ENCODE measurements at places on chromosomes 5 and 9.

- no peak for DNase-seq
Observed at GRCh38 chr5:67065696-67066095, 130.9 kb downstream of the CD180 start.

- no peak for DNase-seq
Observed at GRCh38 chr5:74073257-74073656, 447.3 kb downstream of the ARHGEF28 start.

GRCh38 chr9:137946993-137947392 is 69.4 kb downstream of the CACNA1B start:
- no peak for DNase-seq

GRCh38 chr5:120913396-120913795 is 449.3 kb downstream of the PRR16 start:
- no peak for DNase-seq

GRCh38 chr5:115601701-115602590 is at the start of gene TICAM2:
Gene TICAM2, minus strand, starts transcription at chr5:115602479. Its CDS starts 21,223 bp downstream, at chr5:115581256.
- DNase-seq, result no peak

GRCh38 chr5:147223948-147224791 is 10.7 kb upstream of the STK32A start:
- peak; percentile 5 for DNase-seq

DNA sequence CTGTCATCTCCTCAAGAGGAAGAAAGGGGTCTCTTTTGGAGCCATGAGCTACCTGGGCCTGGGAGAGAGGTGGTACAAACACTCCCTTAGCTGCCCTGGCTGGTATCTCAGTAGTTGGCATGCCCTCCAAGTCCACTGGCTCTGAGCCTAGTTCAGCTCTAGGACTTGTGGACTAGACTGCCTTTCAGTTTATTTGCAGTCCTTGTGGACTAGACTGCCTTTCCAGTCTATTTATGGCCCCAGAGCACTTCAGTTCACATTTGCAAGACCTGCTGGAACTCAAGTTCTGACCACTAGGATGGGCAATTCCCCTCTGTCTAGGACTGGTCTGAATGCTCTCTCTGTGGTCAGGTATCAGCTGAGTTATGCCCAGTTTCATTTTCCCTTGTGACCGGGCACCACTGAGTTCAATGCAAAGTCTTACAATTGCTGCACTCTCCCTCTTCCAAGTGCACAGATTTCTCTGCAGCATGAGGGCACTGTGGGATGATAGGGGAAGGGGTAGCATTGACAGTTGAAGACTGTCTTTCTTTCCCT is 1019.0 kb downstream of the TAF11L14 start:
- DNase-seq, result no peak

DNA sequence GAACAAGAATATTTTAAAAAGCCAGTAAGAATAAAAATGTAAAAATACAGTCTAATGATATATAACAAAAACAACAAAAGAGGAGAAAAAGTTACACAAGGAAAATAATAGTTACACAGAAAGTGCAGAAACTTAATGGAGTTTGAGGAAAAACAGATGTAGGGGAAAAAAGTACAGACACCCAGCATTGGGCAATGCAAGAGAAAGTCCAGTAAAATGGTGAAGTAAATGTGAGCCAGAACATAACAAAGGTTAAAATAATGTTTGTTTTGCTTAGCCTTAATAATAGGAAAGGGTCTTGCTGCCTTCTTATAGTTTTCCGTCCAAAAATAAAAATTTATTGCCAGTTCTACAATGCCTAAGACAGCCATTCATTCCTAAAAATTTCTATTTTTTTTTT is 364.2 kb downstream of the NNT start:
- DNase-seq, result no peak

GRCh38 chr5:38532165-38532669 is 24.2 kb downstream of the LIFR start:
- no peak for DNase-seq

DNA sequence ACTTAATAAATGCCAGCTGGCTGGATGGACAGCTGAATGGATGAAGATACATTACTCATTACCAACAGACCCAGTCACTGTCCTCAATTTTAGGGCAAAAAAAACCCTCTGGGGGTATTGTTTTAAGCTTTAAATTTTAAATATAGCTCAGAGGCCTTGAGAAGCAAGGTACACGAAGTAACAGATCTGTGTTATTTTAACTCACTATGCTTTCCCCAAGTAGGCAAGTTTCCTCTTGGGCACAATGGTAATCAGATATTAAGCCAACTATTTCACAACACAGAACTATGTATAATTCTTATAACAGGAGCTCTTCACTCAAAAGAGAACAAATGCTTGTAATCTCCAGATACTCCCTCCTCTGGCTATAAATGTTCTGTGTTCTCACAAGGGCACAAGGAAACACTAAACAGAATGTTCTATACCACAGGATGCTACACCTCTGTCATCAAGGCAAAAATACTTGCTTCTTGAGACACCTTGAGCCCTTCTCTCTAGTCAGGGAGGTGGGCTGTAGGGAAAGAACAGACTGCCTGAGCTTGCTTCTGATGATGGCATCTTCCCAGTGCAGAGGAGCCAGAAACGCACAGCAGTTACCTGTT is 443.8 kb downstream of the SPOCK1 start:
- no peak for DNase-seq

GRCh38 chr5:159010661-159011442 is 88.9 kb downstream of the EBF1 start:
- no peak for DNase-seq

Measured in pulmonary artery endothelial cell (primary cell).